Activated CD8-positive, alpha-beta T cell treated with anti-CD3 and anti-CD28 coated beads for 36 hours (primary cell): ENCODE measurements at places on chromosomes 2 and 18. TPM values are rescaled to one million over a fixed set of nuclear protein-coding genes. Genes with fewer than 3 reads are reported as not detected.

IL1F10 gene
- not detected for total RNA-seq

ADCYAP1 gene
- not detected for total RNA-seq

GRCh38 chr2:190126798-190127197 is 64.3 kb upstream of the MSTN start:
- DNase-seq, result no peak

GRCh38 chr2:204250692-204251091 is 294.6 kb upstream of the PARD3B start:
- DNase-seq, result no peak

GRCh38 chr2:62040926-62041325 is 135.5 kb downstream of the COMMD1 start:
- no peak for DNase-seq

- DNase-seq, result no peak
These were observed 1.6 kb downstream of the NFATC1 start for GRCh38 chr18:79397247-79397829.

DNA sequence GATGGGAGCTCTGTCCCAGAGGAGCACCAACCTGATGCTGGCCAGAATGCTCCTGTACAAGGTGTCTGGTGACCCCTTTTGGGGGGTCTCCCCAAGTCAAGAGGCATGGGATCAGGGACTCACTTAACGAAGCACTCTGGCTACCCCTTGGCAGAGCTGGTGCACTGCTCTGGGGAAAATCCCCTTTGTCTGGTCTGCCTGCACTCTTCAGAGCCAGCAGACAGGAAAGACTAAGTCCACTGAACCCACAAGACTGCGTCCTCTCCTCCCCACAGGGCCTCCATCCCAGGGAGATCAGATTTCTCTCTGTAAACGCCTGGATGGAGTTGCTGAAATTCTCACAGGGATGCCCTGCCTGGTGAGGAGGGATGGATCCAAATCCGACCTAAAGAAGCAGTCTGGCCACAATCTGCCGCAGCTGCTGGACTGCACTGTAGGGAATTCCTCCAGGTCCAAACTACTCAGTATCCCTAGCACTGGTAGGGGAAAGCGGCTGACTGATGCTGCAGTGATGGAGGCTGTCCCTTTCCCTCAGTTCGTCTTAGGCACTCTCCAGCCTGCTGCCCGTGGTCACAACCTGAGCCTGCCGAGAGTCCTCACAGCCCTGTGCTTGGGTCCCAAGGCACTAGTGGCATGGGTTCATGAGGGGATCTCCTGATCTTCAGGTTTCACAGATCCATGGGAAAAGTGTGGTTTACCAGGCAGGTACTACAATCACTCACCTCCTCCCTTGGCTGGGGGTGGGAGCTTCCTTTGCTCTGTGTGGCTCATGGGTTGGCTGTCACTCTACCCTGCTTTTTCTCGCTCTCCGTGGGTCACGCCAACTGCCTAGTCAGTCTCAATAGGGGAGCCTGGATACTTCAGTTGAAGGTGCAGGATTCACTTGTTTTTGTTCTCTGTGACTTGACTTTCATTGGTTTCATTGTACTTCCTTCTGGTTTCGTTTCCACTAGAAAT is 98.6 kb downstream of the SLC4A10 start:
- no peak for DNase-seq
